ENCODE measurements at places on chromosomes 1 and 21.

- DNase-seq = no peak
Observed at GRCh38 chr1:107328087-107328486, 187.2 kb downstream of the NTNG1 start.

- DNase-seq = no peak
Observed at GRCh38 chr1:197312163-197312562, 44.1 kb downstream of the CRB1 start.

- no peak for DNase-seq
Observed at GRCh38 chr1:236728752-236729151, 42.5 kb downstream of the ACTN2 start.

- DNase-seq = no peak
Observed at GRCh38 chr1:91166106-91166712, 144.4 kb upstream of the ZNF644 start.

DNA sequence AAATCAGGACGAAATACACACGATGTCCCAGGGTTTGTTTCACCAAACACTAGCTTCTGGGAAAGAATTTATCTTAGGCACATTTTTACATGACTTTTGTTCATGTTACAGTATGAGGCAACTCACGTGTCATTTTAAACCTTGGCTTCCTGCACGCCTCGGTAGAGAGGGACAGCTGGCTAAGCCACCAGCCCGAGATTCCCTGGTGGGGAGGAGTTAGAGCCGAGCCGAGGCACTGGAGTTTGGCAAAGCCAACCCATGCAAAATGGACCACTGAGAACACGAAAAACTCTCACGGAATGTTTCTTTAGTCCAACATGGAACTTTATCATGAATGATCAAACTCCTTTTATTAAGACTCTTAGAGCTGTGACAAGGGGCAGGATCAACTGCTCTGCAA is 240.0 kb downstream of the DYRK1A start:
- DNase-seq = no peak

DNA sequence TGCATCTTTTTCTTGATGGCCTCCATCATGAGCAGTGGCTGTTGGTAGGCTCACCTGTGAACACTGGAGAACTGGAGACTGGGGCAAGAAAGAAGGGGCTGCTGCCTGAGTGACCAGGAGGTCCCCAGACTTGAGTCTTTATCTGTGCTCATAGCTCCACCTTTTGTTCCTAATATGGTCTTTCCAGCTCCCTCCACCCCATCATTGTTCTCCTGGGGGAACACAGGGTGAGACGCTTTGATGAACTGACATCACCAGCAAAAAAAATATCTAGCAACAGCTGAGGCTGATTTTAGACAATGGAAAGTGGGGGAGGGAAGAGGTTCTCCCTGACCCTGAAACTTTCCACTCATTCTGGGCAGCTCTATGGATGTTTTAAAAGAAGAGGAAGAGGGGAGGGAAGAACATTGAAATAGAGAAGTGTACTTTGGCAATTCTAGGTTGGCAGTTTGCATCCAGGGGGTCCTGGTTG is at the start of gene TPM3:
TPM3 (minus strand) TSS at position 111 of the 472 bp plus-strand sequence; CDS start at position 29, 82 bp downstream.
- no peak for DNase-seq

DNA sequence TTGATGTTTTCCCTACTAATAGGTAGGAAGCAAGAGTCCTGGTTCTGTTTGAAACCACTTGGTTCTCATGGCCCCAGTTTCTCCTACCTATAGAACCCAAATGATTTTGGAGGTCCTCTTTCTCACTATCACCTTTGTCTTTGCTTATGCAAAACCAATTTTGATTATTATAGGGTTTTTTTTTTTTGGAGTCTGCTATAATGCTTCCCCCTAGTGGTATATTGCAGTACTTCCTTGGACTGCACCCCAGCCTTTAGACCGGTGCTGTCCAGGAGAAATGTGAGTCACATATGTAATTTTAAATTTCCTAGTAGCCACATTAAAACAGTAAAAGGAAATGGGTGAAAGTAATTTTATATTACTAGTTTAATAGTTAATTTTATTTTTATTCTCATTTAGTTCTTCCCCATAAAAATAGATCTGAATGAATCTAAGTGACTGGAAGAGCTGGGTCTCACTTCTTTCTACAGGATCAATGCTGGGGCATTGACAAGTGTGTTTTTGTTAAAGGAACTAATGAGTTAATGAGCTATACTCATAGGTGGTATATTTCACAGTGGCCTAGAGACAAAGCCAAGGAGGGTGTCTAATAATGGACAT is 10.6 kb downstream of the FCMR start:
- DNase-seq = no peak

- no peak for DNase-seq
Observed at GRCh38 chr1:163655565-163655964, 333.8 kb downstream of the NUF2 start.

- peak; percentile 19 for DNase-seq
Observed at GRCh38 chr1:166884040-166884642, 8.1 kb upstream of the TADA1 start.

GRCh38 chr1:37817481-37817880 is 9.5 kb upstream of the YRDC start:
- DNase-seq = no peak

- no peak for DNase-seq
Observed at GRCh38 chr1:80973101-80973500, 827.6 kb upstream of the ADGRL2 start.
